ENCODE measurements at places on chromosomes 1 and 21.
A peak's percentile ranks its signal among the peaks of the same experiment; 100 is the strongest.

GRCh38 chr1:199020051-199020450, 381.2 kb downstream of the PTPRC start:
- no peak for DNase-seq

- DNase-seq: no peak
Measured at GRCh38 chr1:23759277-23759676, 16.0 kb downstream of the ELOA start.

DNA sequence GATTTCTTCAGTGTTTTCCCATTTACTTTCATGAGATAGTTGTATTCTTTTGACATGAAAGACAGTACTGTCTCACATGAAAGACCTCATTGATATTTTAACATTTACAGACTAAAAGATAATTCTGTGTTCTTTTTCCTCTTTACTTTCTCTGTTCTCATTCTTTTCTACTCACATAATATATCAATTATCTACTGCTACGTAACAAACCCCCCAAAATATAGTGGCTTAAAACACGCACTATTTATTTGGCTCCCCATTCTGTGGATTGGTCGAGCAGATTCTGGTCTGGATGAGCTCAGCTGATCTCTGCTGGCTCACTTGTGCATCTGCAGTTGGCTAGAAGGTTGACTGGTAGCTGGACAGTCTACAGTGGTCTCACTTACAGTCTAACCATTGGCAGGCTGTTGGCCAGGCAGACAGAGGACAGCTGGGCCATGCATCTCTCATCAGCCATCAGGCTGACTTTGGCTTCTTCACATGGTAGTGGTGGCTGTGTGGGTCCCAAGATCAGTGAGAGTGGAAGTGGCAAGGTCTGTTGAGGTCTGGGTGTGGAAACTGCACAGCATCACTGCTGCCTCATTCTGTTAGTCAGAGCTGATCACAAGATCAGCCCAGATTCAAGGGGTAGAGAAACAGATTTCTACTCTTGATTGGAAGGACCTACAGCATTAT, 63.2 kb downstream of the MPZL1 start:
- DNase-seq: no peak

DNA sequence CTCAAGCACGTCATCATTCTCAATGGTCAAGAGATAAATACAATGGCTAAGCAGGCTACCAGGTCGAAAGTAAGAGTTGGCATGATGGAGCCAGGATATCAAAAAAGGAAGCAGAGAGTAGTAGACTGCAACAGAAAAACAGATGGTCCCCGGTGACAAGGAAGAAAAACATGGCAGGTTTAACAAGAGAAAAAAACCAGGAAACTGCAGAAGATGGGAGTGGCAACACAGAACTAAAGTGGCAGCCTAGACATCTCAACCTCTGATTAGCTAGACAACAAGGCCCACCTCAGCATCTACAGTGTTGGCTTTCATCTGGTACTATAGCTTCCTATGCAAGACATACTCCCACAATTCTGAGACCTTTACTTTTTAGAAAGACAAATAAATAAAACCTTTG, 3.1 kb downstream of the UBR4 start:
- DNase-seq: no peak

- no peak for DNase-seq
Measured at GRCh38 chr1:40919475-40920011, 57.4 kb upstream of the CITED4 start.

GRCh38 chr1:19799230-19800075, at the start of gene TMCO4:
Gene TMCO4, minus strand, starts transcription at chr1:19799916. Its CDS starts 19,158 bp downstream, at chr1:19780758.
- peak; percentile 59 for DNase-seq

DNA sequence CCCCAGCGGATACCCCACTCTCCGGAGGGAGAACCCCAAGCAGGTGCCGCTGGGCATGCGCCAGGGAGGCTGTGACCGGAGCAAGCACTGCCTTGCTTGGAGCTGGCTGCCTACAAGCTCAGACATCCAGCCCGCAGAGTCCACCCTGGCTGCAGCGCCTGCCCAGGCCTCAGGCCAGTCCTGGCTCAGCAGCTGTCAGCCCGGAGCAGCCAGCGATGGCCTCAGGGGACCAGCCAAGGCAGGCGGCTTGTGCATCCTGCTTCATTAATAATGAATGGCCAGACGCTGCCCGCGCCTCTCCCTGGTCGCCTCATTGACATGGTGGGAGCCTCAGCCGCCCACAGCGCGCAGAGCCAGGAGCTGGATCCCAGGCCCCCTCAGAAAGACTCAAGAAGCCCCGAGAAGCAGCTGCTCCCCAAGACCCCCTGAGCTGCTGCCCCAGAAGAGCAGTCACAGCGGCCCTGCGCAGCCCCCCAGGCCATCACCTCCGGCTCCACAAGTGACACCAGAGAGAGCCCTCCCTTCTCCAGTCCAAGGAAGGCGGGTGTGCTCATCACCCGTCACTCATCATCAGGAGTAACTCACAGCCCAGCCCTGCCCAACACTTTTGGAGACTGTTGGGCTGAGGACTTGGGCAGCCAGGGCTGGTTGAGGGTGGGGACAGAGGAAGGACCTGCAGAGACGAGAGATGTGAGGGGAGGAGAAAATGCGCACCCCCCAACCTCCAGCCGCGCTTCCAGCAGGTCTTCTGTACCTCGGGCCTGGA, 19.6 kb downstream of the KCNAB2 start:
- no peak for DNase-seq

- DNase-seq: peak; percentile 45
Measured at GRCh38 chr1:152495066-152495675, 15.4 kb upstream of the LCE5A start.
